Mucosa of descending colon (tissue), 3 donors: ENCODE measurements at places on chromosomes 7 and 10.

DNA sequence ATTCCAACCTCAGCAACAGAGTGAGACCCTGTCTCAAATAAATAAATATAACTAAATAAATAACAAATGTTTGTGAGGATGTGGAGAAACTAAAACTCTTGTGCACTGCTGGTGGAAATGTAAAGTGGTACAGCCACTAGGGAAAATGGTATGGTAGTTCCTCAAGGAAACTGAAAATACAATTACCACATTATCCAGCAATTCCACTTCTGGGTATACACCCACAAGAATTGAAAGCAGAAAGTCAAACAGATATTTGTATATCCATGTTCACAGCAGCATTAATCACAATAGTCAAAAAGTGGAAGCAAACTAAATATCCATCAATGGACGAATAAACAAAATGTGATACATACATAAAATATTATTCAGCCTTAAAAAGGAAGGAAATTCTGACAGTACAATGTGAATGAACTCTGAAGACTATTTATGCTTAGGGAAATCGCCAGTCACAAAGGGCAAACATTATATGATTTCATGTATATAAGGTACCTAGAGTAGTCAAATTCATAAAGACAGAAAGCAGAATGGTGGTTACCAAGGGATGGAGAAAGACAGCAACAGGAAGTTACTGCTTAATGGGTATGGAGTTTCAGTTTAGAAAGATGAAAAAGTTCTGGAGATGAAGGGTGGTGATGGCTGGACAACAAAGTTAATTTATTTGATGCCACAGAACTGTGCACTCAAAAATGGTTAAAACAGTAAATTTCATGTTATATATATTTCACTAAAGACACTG lies 9.8 kb downstream of the ARHGAP12 start:
- no peak for DNase-seq

GRCh38 chr7:32494946-32495297 lies 367 bp upstream of the AVL9 start:
- DNase-seq = no peak

DNA sequence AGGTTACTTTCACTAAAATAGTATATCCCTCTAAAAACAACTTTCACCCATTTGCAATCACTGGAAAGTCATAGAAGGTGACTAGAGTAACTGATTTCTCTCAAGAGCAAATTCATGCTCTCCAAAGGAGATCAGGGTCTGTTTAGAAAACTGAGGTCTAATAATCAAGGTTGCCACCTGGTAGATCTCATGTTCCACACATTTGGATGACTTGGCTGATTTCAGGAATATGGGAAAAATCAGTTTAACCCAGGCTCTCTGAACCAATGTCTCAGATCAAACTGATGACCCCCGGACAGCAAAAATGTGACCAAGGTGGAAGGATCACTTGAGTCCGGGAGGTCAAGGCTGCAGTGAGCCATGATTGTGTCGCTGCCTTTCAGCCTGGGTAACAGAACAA lies 562.4 kb upstream of the C7orf33 start:
- DNase-seq = no peak

DNA sequence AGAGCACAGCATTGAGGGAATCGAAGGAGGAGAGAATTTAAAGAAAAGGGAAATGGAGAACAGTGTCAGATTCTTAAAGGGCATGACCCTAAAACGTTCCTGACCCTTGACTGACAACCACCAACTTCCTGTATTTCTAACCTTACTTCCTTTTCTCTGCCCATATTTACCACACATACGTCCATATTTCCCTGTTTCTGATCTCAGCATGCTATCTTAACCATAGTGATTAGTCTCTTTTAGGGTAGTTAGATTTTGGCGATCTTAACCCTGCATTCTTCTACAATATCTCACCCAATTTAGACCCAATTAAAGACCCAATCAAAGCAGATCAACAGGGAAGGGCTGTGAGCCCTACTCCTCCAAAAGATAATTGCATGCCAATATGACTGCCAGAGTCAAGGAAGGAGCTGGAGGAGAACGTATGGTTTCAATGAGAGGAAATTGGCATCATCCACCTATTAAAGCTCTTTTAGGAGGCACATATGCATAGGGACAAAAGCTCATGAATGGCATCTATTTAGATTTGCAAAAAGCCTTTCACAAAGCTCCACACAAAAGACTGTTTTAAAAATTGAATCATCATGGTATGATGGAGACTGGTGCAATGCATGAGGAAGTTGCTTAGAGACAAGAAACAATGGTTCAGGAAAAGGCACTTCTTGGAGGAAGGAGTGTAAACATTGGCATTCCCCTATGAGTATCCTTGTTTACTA lies 49.0 kb upstream of the ARHGAP12 start:
- DNase-seq = no peak

- no peak for DNase-seq
Measured at GRCh38 chr7:34453150-34453549, 204.9 kb upstream of the NPSR1 start.

GRCh38 chr10:100506596-100507356 lies 12.9 kb downstream of the SEC31B start:
- no peak for DNase-seq

- DNase-seq = no peak
Measured at GRCh38 chr7:36659172-36659516, 65.2 kb downstream of the AOAH start.

- DNase-seq = no peak
Measured at GRCh38 chr7:157500171-157500960, 163.6 kb downstream of the DNAJB6 start.

DNA sequence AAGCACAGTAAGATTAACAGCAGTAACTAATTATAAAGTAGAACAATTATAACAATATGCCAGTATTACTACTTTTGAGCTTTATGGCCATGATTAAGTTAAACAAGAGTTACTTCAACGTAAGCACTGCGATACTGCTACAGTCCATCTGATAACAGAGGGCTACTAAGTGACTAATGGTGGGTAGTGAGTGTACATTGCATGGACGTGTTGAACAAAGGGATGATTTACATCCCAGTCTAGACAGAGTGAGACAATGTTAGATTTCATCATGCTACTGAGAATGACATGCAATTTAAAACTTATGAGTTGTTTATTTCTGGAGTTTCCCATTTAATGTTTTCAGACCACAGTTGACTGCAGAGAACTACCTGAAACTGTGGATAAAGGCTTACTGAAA lies 45.6 kb downstream of the TPST1 start:
- no peak for DNase-seq

DNA sequence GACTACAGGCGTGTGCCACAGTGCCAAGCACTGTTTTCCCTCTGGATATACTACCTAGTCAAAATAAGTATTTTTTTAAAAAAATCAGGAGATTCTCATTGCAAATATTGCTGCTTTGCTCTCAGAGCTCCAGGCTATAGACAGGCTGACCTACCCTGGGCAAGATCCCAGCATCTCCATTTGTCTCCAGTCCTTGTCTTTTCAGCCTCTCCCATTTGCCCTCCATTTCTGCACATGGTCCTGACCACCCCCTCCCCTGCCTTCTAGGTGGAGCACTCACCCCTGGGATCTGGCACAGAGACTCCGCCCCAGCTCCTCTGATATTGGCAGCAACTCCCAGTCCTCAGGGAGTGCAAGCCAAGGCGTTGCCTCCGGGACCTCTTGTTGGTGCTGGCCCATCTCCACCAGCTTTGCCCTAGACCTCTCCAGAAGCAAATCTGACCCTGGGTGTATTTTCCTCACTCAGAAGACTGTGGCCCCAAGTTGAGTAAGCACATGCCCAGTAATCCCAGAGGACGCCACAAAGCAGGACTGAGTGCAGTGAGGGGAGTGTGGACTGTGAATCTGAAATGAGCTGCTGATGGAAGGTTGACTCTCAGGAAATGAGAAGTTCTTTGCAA lies 120.6 kb downstream of the MTPAP start:
- DNase-seq = no peak

GRCh38 chr7:97203957-97204356 lies 86.5 kb downstream of the SDHAF3 start:
- DNase-seq = no peak
